ENCODE measurements at places on chromosomes 5 and 9. TPM values are rescaled to one million over a fixed set of nuclear protein-coding genes. Genes with fewer than 3 reads are reported as not detected.

DNA sequence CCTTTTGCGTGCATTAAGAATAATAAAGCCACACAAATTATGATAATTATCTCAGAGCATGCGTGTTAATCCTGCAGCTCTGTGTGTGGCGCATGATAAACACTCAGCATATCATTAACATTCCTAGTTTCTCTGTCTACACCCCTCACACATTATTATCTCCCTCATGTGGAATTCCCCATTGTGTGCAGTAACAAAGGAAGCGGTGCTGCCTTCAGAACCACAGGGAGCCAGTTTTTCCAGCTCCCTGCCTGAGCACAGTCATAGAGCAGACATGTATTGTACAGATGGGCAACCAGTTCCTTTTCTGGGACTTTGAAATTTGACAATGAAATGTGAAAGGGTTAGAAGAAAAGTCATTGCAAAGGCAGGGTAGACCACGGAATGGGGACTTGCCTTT is 1365.5 kb upstream of the CDH9 start:
- DNase-seq: no peak

- peak; percentile 91 for DNase-seq
Measured at GRCh38 chr9:37464426-37465248, 613 bp downstream of the ZBTB5 start.

DNA sequence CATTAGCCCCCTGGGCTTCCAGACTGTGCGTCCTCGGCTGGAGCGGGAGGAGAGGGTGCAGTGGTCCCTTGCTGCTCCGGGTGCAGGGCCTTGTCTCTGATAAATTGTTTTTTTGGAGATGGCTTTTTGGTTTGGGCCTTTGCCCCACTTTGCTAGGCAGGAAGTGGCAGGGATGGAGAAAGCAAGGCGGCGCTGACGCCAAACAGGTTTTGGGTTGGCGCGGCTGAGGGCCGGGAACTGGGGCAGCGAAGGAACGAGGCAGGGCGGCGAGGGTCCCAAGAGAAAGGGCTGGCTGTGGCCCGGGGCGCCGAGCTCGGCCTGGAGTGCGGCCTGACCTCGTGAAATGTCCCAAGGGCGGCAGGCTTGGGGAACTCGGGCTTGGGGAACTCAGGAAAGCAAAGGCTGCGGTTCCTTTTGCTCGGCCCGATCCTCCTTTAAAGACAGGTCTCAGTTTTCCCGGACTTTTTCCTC is 4.1 kb downstream of the LHX2 start:
- no peak for DNase-seq

GRCh38 chr5:171543148-171543815 is 123.8 kb downstream of the FGF18 start:
- no peak for DNase-seq

DNA sequence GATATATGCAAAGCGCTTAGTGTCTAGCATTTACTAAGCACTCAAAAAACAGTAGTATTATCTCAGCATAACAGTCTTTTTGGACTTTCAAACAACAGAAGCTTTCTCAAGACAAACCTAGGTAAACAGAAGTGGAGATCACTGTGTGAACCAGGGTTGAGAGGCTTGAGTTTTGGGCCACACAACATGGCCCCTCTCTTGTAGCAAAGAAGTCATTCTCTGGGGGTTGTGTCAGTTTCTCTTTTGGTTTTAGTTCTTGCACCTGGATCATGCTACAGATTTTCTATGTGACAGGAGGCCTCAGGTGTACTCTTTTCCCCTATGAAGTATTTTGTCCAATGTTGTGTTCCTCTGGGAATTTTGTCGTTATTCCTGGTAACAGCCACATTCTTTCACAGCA is 30.0 kb downstream of the INSYN2B start:
- no peak for DNase-seq

The RASA1 gene
- 26.0 TPM for total RNA-seq

All from sigmoid colon (tissue), 7 donors.